ENCODE measurements at places on chromosomes 16 and 17.

GRCh38 chr17:77409282-77410161 is 268.8 kb downstream of the SEC14L1 start:
- peak; percentile 92 for DNase-seq

DNA sequence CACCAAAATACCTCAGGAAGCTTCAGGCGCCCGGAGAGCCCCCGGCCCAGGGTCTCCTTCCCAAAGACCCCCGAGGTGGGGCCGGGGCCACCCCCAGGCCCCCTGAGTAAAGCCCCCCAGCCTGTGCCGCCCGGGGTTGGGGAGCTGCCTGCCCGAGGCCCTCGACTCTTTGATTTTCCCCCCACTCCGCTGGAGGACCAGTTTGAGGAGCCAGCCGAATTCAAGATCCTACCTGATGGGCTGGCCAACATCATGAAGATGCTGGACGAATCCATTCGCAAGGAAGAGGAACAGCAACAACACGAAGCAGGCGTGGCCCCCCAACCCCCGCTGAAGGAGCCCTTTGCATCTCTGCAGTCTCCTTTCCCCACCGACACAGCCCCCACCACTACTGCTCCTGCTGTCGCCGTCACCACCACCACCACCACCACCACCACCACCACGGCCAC is 6.7 kb upstream of the TMEM88 start:
- DNase-seq, result no peak

GRCh38 chr16:28569021-28569420 is 15.3 kb downstream of the SGF29 start:
- DNase-seq, result no peak

DNA sequence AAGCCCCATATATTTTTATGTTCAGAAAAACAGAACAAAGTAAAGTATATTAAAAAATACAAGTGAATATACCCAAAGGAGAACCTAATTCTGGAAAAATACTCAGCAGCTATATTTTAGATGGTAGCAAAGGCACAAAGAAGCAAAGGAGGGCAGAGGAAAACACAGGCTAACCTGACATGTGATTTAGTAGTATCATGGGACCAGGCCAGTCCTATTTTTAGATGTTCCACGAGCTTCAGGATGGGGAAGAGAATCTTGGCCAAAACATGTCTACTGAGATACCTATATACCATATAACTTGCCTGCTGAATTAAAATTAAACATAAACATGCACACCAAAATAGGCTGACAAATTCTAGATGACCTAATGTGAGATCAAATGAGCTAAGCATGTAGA is 32.9 kb downstream of the SMYD4 start:
- DNase-seq, result peak; percentile 27

GRCh38 chr17:57264776-57265175 is 8.5 kb downstream of the MSI2 start:
- DNase-seq, result no peak

- DNase-seq, result no peak
Measured at GRCh38 chr16:61195006-61195405, 841.2 kb downstream of the CDH8 start.

DNA sequence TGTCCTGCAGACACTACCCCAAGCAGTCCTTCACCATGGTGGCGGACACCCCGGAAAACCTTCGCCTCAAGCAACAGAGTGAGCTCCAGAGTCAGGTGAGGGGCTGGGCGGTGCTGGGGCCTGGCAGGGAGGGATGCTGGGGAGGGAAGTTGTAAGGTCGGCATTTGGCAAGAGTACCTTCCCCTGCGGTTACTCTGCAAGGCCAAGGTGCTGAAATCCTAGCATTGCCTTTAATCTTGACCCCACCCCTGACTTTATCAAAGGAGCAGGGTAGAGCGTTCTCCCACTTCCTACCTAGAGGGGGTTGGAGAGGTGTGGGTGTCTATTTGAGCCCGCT is 20.5 kb downstream of the LASP1 start:
- no peak for DNase-seq

DNA sequence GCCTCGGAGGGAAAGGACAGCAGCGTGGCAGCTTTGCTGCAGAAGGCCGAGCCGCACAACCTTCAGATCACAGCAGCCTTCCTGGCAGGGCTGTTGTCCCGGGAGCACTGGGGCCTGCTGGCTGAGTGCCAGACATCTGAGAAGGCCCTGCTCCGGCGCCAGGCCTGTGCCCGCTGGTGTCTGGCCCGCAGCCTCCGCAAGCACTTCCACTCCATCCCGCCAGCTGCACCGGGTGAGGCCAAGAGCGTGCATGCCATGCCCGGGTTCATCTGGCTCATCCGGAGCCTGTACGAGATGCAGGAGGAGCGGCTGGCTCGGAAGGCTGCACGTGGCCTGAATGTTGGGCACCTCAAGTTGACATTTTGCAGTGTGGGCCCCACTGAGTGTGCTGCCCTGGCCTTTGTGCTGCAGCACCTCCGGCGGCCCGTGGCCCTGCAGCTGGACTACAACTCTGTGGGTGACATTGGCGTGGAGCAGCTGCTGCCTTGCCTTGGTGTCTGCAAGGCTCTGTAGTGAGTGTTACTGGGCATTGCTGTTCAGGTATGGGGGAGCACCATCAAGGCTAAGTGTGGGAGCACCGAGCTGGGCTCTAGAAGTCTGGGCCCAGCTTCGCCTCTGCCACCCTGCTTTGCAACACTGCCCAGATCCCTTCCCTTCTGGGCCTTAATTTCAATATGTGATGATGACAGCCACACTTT is 18.6 kb downstream of the NOD2 start:
- peak; percentile 77 for DNase-seq

- DNase-seq, result no peak
Measured at GRCh38 chr17:177762-178161, 3.7 kb downstream of the DOC2B start.

- DNase-seq, result no peak
Measured at GRCh38 chr17:58007781-58008706, 998 bp upstream of the SRSF1 start.

DNA sequence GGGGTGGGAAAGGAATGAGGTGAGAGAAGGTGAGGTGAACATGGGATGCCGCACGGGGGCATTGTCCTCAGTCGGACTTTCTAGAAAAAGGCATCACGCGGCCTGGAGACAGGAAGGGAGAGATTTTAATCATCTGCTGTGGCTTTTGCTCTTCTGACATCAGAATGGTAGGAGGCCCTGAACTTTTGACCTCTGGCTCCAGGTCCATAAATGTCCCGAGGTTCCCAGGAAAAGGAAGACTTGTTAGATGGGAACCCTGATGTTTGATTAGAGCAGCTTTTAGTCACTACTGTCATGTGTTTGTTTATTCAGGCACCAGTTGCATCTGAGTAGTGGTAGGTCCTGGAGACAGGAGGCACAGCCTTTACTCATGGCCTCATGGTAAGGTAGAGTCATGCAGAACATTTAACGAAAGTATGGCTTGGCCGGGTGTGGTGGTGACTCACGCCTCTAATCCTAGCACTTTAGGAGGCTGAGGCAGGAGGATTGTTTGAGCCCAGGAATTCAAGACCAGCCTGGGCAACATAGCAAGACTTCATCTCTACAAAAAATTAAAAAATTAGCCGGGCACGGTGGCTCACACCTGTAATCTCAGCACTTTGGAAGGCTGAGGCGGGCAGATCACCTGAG is 203.1 kb downstream of the MSI2 start:
- DNase-seq, result no peak

DNA sequence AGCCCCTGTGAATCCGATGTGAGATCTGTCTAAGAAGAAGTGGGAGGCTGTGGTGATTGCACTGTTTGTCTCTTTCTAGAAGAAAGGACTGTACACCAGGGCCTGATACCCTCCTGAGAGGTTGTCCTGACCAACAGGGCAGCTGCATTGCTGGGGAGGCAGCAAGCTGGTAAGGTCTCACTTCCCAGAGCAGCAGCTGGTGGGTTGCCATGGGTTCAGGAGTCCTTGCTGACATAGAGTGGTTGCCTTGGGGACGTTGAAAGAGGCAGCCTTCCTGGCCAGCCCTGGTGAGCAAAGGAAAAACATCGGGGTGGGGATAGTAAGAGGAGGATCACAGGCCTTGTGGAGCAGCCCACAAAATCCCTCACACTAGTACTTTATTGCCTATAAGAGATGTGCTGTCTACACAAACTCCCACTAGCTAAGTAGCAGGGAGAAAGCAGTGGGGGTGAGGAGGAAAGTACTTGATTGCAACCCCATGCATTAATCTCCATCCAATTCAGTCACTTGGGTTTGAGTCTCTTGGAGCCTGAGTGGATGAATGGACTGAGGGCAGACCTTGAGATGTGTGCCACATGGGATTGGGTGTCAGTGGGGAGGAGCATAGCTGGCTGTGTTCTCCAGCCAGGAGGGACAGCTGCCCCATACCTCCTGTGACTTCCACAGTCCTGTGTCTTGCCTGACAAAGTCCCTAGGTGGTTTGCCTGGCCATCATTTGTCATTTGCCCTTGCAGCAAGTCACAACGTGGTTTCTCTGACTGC is 143.8 kb upstream of the RPL38 start:
- no peak for DNase-seq

DNA sequence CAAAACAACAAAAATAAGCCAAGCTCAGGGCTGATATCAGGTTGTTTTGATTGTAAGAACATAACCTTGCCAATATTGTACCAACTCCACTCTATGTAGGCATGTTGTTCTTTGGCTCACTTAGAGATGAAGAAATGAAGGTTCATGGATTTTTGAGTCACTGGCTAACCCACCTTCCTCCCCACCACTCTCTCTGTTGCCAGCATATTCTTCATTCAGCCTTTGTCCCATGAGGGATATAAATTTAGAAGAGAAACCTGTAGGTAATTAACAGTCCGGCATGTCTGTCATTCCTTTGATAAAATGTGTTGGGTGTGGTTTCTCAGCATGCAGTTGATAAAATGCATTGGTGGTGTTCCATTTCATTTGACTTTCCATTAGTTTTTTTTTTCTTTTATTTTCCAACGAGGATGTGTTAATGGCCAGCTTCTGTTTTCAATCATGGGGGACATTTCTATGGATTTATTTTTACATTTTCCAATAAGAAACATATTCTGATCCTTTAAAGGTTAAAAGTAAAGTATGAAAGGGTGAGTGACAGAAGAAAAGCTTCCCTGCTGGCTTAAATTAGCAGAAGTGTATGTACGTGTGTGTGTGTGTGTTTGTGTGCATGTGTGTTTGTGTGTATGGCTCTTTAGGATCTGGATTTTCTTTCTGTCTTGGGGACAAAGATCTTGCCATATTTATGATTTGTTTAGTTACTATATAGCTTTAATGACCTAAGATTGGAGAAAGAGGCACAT is 166.2 kb upstream of the KCNJ16 start:
- DNase-seq, result no peak

DNA sequence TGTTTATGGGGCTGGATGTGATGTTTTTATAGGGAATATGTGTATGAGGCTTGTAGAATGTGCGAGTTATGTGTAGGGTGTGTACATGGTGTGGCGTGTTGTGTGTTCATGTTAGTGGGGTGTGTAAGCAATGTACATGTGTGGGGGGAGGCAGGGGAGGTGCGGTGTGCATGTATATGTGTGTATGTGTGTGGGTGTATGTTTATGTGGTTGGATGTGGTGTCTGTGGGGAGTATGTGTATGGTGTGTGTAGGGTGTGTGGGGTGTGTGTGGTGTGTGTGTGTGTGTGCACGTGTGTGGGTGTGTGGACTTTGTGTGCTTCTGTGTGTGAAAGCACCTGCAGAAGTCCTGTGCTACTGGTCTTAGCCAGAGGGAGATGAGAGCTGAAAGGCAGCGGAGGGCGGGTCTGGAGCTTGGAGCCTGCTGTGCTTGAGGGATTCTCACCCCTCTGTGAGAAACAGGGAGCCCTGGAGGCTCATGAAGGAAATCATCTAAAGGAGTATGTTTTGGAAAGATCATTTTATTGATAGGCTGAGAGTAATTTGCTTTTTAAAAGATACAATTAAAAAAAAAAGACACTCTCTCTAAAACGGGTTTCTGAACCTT is 222.7 kb downstream of the HS3ST4 start:
- no peak for DNase-seq

- no peak for DNase-seq
Measured at GRCh38 chr16:4500272-4500671, 24.1 kb downstream of the HMOX2 start.

DNA sequence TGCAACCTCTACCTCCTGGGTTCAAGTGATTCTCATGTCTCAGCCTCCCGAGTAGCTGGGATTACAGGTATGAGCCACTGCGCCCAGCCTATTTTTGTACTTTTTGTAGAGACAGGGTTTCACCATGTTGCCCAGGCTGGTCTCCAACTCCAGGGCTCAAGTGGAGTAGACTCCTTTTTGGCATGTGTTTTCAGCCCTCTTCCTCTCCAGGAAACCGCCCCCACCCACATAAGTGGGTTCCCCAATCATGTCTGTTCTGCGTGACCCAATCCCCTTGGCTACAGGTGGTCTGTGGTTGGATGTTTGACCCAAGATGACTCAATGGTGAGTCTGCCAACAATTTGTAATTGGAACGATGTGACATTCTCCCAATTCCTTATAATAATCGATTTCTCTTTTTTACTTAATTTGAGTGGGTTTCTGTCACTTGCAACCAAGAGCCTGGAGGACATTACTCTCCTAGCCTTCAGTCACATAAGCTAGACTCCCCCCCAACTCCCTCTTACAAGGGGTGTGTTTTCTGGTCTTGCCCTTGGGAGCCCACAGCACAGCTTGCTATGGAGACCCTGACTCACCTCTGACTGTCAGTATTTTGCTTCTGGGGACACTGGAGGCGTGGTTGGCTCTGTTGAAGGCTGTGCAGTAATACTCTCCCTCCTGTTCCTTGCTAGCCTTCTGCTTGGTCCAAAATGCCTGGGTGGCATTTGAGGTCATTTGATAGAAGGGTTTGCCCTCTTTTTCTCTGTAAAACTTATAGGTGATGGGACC is 34.9 kb downstream of the PECAM1 start:
- DNase-seq, result no peak

Measured in femur (tissue), 1 donor.